ENCODE measurements at places on chromosomes 5 and 9. TPM values are rescaled to one million over a fixed set of nuclear protein-coding genes. Genes with fewer than 3 reads are reported as not detected.
A peak's percentile ranks its signal among the peaks of the same experiment; 100 is the strongest.

The CA9 gene
- 2.8 TPM for total RNA-seq

The BRD9 gene
- total RNA-seq: 73.0 TPM

The OTP gene
- not detected for total RNA-seq

The CCDC171 gene
- total RNA-seq: 9.1 TPM

The FOCAD gene
- total RNA-seq: 31.0 TPM

The FAM200C gene
- 0.81 TPM for total RNA-seq

The CNTNAP3B gene
- 33.0 TPM for total RNA-seq

The ANKRD20A1 gene
- 0.87 TPM for total RNA-seq

The IL5 gene
- total RNA-seq: not detected

The FBXW5 gene
- total RNA-seq: 137 TPM

The SLC36A2 gene
- total RNA-seq: not detected

- no peak for DNase-seq
Measured at GRCh38 chr9:19517202-19517942, 108.6 kb downstream of the ACER2 start.

DNA sequence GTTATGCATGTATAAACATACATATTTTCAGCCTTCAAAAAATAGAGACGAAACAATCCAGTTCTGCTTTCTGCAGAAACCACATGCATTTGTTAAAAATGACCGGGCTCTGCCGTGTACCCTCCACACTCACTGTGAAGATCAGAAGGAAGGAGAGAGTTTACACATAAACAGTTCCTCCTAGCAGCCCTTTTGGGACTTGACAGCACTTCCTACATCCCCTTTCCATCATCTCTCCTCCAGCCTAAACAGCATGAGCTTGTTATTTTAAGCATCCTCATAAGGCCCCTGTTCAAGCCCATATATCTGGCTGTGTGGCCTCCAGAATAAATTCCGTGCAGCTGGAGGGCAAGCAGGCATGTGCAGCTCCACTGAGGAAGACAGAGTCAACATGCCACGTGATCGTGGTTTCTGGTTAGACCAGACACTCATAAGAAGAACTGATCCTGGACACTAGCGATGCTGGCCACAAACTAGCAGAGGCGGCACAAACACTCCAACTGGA is 42.2 kb downstream of the NIPAL4 start:
- no peak for DNase-seq

GRCh38 chr5:37055383-37055990 is 178.9 kb downstream of the NIPBL start:
- DNase-seq: no peak

DNA sequence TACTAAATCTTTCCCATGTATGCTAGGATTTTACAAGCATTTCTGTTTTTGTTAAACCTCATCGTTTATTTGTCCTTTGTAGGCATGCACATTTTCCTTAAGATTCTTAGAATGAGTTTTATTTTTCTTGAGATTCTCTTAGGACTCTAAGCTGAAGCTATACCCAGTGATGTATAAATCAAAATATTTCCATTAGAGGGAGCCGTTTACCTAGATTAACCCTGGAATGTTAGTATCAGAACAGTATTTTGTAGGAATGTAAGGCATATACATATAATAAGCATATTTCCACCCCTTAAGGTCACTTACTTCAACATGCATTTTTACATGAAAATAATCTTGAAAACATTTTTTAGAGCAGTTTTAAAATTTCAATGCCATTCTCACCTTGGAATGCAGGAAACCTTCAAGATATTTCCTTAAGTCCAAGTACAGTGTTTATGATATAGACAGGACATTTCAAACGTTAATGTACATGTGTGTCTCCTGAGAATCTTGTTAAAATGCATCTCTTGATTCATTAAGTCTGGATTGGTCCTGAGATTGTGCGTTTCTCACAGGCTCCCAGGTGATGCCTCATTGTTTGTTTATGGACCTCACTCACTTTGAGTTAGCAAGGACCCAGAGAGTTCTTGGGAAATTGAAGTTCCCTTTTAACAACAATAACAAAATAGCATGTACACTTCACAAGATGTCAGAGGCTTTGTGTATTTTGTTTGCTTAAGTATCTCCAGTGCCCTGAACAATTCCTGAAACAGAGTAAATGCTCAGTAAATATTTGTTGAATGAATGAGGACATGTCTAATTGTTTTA is 34.9 kb upstream of the FCHO2 start:
- no peak for DNase-seq

- no peak for DNase-seq
Measured at GRCh38 chr9:90421786-90422185, 220.8 kb downstream of the DIRAS2 start.

DNA sequence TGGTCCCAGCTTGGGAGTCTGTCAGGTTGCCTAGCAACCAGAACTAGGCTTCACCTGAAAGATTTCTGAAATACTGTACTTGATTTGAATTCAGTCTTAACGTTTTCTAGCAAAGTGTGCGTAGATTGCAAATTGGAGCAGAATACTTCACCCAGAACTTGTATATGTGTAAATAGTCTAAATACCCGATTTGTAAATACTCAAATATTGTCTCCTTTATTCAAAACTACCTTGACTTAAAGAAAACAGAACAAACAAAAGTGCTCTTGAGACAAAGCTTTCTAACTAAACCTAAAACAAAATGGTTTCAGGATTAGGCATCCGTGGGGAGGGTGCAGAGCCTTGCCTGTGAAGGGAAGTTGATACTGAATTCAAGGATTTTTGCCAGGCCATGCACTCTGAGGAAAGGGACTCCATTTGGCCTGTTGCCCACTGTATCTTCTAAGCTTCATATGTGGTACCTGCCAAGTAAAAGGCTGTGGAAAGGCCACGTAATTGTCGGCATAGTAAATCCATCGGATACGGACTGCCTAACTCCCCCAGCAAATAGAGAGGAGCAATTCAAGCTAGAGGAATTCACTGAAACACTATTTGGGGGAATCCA is 744 bp upstream of the HMGCS1 start:
- no peak for DNase-seq

DNA sequence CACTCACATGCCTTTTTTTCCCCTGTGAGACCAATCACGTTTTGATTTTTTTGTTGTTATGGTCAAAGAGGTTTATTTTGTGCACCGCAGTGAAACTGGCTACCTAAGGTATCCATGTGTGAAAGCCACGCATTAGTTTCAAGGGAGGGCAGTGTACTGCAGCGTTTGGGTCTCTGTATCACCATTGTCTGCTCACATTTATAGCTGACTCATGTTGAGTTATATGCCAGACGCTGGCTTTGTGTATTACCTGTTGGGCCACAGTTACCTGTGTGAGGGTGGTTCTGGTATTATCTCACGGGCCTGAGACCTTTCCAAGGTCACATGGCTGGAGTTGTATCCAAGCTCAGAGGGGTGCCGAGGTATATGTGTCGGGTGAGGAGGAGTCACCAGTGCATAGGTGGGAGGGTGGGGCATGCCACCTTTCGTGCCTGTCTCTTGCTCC is 75.8 kb downstream of the ARHGAP26 start:
- DNase-seq: no peak

GRCh38 chr5:112210430-112211005 is 208.6 kb downstream of the EPB41L4A start:
- DNase-seq: no peak

DNA sequence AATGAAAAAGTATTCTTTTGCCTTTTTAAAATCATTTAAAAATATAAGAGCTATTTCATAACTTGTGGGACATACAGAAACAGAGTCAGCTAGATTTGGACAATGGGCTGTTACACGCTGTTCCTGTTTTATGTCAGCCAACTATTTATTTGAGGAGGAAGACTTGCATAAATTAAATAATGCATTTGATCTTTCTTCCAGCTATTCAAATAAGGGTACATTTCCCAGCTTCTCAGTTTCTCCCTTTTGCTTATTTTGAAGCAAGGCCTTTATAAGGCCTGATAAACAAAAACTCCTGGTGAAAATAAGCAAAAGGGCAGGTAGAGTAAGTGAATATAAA is 6.5 kb downstream of the STOM start:
- DNase-seq: no peak

GRCh38 chr5:60959156-60959555 is 14.2 kb downstream of the NDUFAF2 start:
- no peak for DNase-seq

DNA sequence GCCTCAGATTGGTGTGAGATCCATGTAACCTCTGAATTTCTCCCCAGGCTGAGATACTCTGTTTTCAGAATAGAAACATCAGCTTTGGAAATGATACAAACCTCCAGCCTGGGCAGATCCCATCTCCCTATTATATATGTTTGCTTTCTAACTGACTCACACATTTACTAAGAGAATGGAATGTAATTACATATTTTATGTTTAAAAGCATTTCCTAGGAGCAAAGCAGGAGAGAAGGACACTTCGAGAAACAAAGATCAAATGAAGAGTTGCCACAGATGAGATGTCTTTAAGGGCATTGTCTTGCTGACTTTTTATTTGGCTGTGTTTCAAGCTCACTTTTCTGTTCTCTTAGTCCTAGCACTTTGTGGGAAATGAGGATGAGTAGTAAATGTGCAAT is 96.3 kb downstream of the CDH18 start:
- DNase-seq: no peak

GRCh38 chr5:171205375-171205774 is 103.7 kb upstream of the TLX3 start:
- DNase-seq: no peak

GRCh38 chr9:130343445-130343918 is 77.9 kb downstream of the HMCN2 start:
- no peak for DNase-seq

GRCh38 chr9:93127395-93127911 is 6.6 kb downstream of the NINJ1 start:
- peak; percentile 62 for DNase-seq

DNA sequence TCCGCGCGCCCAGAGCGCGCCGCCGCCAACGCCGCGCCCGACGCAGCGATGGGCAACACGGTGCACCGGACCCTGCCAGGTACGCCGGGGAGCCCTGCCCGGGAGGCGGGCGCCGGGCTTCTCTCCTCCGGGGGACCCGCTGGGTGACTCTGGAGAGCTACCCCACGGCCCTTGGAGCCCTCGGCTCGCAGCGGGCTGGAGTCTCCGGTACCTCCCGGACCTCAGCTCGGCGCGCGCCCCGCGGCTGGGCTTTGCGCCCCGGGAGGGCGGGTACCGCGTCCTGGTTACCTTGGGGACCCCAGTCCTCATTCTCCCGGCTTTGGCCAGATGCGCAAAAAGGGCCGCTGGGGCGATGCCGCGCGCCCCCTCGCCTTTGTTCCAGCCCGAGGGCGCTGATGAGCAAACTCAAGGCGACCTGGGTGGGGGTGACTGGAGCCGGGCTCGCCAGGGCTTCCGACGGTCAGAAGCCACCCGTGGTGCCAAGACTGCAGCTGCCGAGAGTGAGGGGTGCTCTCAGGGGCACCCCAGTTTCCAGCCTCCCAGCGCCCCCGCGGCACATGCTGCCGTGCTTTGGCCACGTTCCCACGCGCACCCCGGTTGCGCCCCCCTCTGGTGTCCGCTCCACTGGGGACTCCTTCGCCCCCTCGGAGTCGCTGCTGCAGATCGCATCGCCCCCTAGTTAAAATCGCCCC is 442 bp downstream of the NEURL1B start:
- no peak for DNase-seq

GRCh38 chr9:7970681-7971330 is 171.2 kb upstream of the DMAC1 start:
- DNase-seq: no peak

GRCh38 chr9:5040730-5041389 is 55.8 kb downstream of the JAK2 start:
- DNase-seq: no peak
